ENCODE measurements at places on chromosomes 5 and 9.

DNA sequence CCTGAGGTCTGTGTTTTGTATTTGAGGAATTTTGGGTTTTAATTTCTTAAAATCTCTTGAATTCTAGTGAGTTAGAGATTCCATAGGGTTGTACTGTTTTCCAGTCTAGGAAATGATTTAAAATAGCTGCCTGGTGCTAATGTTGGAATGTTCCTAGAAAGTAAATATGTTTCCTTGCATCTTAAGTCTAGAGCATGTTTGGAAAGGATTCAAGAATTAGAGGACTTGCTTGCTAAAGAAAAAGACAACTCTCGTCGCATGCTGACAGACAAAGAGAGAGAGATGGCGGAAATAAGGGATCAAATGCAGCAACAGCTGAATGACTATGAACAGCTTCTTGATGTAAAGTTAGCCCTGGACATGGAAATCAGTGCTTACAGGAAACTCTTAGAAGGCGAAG, 41.8 kb downstream of the LMNB1 start:
- no peak for DNase-seq

DNA sequence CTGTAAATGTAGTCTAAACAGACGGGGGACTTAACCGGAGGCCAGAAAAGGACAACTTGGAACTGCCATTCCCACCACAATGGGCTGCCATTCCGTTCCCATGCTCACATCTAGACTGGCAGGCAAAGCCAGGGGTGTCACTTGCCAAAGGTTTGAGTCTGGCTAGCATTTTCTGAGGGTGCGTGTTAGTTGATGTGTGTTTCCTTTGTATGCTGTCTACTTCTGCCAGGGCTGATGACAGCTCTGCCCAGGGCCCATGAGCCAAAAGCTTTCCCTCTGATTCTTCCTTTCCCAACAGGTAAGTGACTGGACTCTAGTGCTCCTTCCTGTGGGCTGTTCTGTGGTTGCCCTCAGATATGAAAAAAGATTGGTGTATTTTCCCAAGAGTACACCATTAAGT, 68.0 kb downstream of the ZNF608 start:
- no peak for DNase-seq

DNA sequence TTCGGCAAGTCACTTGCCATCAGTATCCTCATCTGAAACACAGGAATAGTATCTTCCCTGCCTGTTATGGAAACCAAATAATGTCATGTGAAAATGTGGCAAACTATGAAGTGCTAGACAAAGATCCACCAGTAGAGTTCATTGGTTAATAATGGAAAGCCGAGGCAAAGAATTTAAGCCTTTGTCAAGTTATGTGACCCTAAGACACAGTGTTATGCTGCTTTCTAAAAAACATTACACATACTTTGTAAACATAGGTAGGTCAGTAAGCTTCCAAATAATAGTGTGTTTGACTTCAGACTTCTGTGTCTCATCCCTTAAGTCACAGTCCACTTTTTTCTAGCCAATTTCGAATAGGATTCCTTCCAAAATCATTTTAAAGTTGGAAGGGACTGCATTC, 6.0 kb downstream of the PTAR1 start:
- peak; percentile 3 for DNase-seq

GRCh38 chr5:135156715-135157404, 122.8 kb upstream of the PITX1 start:
- no peak for DNase-seq

- DNase-seq: no peak
Measured at GRCh38 chr5:148394587-148395019, 10.8 kb downstream of the FBXO38 start.

GRCh38 chr5:59231221-59231931, 648.5 kb downstream of the RAB3C start:
- DNase-seq: no peak

GRCh38 chr9:129490583-129491486, 130.1 kb downstream of the C9orf50 start:
- no peak for DNase-seq

GRCh38 chr5:56279979-56280378, 46.8 kb upstream of the ANKRD55 start:
- DNase-seq: no peak

GRCh38 chr9:137251490-137252268, 593 bp downstream of the STPG3 start:
- DNase-seq: no peak

DNA sequence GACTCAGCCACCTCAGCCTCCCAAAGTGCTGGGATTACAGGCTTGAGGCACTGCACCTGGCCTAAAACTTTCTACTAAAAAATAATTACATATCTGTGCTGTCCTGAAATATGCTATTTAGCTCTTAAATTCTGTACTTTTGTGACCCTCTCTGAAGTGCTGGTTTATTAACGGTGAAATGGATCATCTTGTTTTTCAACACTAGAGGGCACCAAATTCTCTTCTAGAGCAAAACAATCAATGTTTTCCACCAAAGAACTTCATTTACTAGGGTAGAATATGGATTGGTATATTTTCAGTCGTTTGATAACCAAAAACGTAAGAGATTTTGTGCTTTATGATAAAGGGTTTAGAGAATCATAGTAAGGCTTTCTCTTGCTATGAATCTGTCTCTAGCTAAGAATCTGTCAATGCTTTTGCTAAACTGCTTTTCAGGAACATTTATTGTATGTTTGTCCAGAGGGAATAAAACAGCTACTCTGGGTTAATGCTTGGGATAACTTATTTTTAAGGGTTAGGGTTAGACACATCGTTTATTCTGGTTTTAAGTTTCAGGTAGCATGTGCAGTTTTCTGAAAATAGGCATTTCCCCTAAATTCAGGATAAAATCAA, 63.6 kb downstream of the RNF180 start:
- peak; percentile 61 for DNase-seq

DNA sequence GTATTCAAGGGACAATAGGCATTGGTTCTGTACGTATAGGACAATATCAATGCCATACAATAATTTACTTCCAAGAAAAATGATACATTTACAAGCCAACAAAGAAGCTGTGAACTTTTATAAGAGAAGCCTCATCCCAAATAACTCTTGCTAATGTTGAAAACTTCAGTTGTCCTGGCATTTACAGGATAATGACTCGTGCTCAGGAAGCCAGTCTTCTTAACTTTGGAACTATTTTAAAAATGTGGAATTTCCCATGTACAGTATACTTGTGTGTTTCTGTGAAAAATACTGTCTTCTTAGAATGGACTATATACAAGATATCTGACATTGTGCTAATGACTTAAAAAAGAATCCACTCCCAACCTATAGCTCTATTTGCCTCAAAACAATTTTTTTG, 1479.3 kb upstream of the CDH9 start:
- no peak for DNase-seq

GRCh38 chr5:174409070-174409469, 315.3 kb upstream of the MSX2 start:
- DNase-seq: peak; percentile 20

- no peak for DNase-seq
Measured at GRCh38 chr5:57572461-57572860, 89.8 kb upstream of the ACTBL2 start.

- no peak for DNase-seq
Measured at GRCh38 chr9:22683700-22684075, 237.1 kb downstream of the DMRTA1 start.

DNA sequence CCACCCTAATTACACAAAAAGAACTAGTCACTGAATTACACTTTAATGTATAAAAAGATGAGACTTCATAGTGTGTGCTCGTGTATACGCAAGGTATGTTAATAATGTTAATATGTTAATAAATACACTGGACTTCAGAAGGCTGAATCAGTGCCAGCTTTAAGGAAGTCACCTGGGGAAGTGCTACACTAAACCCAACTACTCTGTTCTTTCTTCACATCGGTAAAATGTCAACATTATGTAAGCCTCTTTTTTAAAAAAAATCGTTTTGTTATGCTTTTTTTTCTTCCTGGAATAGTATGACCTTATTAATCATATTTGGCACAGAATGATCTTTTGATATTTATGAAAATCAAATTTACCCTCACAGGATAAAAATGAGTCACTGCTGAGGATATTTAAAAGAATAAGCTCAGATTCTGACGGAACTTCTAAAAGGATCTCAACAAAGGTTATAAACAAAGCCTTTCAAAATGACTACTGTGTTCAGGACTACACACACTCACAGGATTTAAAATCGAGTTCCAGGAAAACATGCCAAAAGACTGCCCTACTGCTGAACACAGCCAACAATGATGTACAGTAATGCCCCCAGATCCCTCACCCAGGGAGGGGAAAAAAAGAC, 75.9 kb downstream of the AUH start:
- DNase-seq: no peak

DNA sequence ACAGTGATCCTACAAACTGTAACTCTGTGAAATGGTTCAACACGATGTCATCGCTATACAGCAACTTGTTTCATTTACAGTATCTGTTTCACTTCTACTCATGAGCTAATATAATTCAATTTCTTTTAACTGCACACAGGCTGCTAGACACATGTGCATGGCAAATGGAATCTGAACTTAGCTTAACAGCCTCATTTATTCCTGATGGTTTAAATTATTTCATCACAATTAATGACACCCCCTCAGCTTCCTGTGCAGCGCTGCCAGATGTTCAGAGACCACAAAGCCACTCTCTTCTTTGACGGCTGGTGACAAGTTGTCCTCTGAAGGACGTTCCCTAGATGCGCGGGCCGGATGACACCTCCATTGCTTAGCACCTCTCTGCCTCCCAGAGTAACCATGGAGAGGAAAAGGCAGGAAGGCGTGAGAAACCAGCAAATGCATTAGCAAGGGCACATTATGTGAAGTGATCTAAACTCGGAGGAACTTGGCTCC, 191.1 kb downstream of the BNC2 start:
- peak; percentile 1 for DNase-seq

DNA sequence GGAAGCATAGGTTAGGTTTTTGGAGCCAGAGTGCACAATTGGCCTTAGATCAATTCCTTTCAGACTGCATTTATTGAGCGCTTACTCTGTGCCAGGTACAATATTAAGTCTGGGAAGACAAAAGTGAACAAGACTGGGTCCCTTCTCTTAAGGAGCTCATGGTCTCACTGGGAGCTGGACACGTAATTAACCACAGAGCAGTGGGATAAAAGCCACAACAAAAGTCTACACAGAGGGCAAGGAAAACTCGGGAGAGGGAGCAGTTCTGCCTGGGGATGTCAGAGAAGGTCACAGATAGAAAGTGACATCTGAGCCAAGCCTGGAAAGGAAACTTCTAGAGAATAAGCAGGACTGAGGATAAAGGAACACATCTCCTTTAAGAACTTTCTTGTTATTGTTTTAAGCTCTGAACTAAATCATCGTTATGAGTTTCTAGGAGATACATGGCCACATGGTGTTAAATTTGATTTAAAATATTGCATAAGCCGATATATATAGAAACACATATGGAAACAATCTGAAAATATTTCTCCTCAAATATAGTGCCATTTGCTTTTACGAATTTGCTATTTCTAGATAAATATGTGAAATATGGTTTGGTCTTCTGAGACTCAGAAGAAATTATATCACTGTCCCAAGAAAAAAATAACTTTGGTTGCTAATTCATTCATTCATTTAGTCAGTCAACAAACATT, 40.1 kb upstream of the PDE8B start:
- no peak for DNase-seq

GRCh38 chr5:177003649-177004048, 2.9 kb downstream of the UIMC1 start:
- DNase-seq: no peak

DNA sequence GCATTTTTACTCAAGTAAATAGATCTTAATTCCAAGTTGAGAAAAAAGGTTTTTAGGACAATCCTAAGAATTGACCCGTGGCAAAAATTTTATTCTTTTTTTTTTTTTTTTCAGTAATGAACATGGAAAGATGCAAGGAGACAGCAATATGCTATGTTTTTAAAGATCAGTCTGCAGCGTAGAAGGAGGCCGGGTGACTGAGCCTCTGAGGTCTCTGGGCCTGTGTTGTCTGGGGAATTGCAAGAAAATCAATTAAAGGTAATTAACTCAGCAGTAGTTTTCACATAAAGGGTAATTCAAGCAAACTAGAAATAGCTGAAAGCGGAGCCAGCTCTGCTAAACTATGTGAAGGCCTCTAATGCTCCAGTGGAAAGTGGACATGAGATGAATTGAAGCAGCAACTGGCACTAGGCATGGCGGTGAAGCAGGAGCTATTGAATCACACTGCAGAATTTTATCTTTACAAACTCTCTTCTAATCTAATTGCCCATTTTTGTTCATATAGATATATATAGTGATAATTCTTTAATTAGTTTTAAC, 285.2 kb upstream of the ITGA1 start:
- DNase-seq: no peak

DNA sequence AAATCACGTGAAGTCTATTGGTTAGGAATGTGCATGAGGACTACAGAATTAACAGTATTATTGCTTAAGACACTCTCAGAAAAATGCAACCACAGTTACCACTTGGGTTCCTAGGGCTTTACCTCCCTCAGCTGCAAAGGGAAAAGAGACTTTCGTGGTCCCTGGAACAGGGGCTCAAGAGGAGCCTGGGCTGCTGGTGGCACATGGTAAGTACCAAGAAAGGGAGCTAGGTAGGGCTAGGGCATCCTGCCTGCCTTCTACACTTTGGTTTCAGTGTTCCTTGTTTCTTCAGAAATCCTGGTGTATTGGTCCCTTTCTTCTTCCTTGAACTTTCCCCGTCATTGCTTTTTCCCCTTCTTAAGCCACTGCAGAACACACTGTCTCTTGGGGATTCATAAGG, 7.3 kb upstream of the VCAN start:
- no peak for DNase-seq

DNA sequence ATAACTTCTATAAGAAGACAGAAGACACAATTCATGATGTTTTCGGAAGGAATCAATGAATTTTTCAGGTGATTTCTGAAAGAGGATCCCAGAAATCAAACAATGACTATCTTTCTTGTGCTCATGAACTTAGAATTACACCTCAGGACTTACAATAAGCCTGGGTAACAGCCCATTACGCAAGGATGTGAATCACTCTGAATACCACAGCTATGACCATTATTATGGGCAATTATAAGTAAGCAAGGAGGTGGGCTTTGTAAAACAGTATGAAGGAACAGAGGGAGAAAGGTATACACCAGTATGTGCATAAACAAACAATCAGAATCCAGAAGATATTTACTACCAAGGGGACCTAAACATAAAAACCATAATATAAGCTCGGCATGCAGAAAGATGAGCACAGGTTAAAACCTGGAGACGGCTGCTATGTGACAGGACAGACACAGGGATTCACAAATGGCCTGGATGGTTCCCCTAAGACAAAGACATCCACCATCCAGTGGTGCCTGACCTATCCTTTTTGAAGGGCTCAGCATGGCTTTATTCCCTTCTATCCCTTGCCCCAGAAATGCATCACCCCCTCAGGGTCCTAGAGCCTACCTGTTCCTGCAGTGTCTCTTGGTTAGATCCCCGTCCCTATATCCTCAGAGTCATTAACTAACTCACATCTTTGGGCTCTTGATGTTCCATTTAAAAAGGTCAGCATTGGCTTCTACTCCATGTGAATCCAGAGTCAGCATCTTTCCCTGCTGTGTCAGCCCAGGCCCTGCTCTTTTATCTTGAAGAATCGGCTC, 21.8 kb upstream of the PPP2CA start:
- no peak for DNase-seq
